ENCODE measurements at places on chromosomes 5 and 9.

DNA sequence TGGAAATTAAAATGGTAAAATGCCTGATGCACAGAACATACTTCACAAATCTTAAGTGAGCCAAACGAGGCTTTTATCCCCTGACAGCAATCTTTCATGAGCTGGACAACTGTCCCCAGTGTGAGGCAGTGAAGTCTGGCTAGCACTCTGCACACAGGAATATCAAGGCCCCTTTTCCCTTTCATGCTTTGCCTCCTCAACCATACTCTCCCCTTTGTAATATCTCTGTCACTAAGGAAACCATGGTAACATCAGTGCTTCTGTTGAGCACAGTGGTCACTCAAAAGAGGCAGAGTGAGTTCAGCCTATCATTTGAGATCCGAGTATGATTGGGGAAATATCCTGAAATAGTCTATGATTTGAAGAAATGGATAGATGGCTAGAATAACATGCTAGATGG lies 318.3 kb downstream of the ENC1 start:
- DNase-seq: no peak

DNA sequence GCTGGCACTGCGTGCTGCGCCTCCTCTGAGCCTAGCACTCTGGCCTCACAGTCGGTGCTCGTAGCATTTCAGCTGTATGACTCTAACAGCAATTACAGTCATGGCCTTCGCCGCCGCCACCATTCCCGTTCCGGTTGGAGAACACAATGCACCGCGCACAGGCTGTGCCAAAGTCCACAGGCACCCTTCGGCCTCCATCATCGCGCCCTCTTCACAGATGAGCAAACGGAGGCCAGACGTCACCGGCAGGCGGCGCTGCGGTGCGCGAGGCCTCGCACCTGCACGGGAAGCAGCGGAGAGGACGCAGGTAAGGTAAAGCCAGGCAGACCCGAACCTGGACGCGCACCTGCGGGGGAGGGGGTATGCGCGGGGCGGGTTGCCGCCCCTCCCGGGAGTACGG lies 128.9 kb downstream of the BARX1 start:
- DNase-seq: no peak

- no peak for DNase-seq
Measured at GRCh38 chr9:76412638-76413037, 18.4 kb upstream of the RFK start.

- no peak for DNase-seq
Measured at GRCh38 chr5:151141535-151141934, 16.0 kb downstream of the ANXA6 start.

DNA sequence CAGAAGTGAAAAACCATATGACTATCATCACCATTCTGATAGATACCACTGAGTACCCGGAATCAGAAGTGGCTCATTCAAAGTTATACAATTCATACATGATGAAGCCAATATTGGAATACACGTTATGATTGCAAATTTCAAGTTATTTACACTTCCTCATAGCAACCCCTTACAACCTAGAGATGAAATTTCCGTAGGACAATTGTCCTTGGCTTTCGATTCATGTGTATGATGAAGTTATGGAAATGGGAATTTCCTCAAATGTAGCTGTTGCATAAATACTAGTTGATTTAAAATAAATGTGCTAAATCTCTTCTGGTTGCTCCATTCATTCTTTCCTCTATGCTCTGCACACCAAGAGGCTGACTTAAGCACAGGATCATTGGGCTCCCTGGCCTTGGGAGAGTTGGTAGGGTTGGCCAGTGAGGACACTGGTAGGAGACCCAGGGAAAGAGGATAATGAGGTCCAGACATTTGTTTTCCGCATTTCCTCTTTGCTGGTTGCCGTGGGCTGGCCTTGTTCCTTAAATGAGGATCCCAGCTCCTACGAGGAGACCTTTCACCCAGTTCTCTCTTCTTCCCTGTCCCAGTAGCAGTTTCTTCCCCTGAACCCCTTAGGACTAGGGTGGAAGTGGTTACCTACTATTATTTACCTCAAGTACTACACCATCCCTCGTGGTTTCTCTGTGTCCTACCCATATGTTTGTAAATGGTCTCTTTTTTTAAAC lies 90.3 kb downstream of the ZNF474 start:
- DNase-seq: no peak
